ENCODE measurements at places on chromosomes 3 and 15. TPM values are rescaled to one million over a fixed set of nuclear protein-coding genes. Genes with fewer than 3 reads are reported as not detected.
A peak's percentile ranks its signal among the peaks of the same experiment; 100 is the strongest.

DNA sequence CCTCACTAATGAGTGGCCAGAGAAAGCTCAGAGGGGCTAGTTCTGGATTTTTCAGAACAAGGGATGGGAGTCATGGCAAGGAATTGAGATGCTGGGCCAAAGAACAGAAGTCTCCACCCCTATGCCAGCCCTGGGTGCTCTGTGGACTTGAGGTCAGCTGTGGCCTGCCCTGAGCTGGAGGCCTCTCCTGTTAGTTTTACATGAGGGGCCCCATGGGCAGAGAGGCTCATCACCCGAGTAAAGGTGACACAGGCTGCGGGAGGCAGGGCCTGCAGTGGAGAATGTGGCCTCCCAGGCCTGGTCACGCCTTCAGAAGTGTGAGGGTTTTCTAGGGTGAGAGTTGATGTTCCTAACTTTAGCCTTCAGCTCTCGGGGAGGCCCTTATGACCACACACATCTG, 44.9 kb downstream of the ABHD5 start:
- DNase-seq = peak; percentile 26

The TGM5 gene
- total RNA-seq = not detected

GRCh38 chr15:46735115-46735514, 982.2 kb upstream of the SEMA6D start:
- DNase-seq = no peak

- DNase-seq = no peak
Observed at GRCh38 chr3:123760817-123761216, 123.3 kb downstream of the MYLK start.

DNA sequence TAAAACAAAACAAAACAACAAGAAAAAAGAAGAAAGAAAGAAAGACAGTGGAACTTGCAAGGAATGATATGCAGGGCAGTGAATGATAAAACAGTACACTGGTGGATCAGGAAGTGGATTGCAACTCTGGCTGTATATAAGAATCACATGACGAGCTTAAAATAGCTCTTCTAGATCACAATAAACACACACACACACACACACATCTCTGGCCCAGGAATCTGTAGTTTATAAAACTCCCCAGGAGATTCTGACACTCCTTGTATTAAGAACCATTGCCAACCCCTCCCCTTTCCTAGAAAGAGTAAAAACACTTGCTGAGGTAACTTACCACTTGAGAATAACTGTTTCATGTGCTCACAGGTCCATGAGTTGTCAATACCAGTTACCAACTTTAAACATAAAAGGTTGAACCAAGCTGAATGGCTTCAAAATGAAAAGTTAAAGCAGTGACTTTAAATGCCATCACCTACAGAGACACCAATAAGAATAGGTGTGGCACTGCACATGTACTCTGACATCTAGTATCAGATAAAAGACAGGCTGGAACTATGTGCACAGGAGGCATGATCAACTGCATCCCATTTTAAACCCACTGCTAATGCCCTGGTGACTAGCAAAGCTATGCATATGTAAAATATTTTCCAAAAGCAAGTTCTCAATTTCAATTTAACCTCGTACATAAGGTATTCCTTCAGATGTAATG, 3.9 kb downstream of the CPOX start:
- DNase-seq = no peak

GRCh38 chr3:148697306-148698189, at the start of gene AGTR1:
Gene AGTR1, plus strand, starts transcription at chr3:148697903. Its CDS starts 43,133 bp downstream, at chr3:148741036.
- peak; percentile 12 for DNase-seq

The ARL8B gene
- 13.1 TPM for total RNA-seq

DNA sequence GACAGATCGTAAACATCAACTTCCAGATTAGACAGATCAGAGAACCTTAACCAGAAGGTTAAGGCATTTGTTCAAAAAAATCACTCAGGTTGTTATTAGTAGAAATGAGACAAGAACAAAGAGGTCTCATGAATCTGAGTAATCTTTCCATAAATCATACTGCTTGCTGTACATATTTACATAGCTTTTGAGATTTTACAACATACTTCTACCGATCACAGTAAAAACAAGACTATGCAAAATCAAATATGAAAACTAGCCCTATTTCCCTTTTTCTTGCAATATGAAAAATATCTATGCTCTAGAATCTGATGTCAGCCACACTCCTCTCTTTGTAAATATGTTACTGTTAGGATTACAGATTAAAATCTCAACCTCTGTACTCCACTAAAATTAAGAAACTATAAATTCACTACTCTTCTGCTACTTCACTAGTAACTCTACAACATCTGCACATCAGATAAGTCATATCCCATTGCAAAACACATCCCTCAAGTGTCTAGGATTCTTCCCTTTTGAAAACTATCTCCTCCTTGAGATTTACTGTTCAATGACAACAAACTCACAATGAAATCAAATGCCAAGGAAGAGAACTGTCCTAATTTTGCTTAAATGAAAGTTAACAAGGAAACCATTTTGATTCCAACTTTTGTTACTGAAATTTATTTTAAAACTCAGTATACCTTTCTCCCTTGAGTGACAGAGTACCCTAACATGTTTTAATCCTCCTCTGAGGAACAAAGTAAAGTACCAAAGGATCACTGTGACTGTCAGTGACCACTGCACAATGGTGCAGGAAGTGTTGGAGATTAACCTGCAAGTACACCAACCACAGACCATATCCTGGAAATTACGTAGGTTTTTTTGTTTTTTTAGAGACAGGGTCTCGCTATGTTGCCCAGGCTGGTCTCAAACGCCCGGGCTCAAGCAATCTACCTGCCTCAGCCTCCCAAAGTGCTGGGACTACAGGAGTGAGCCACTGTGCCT, 12.8 kb downstream of the DCUN1D1 start:
- DNase-seq = no peak

Measured in transverse colon (tissue), 4 donors.